ENCODE measurements at places on chromosomes 7 and 10.

DNA sequence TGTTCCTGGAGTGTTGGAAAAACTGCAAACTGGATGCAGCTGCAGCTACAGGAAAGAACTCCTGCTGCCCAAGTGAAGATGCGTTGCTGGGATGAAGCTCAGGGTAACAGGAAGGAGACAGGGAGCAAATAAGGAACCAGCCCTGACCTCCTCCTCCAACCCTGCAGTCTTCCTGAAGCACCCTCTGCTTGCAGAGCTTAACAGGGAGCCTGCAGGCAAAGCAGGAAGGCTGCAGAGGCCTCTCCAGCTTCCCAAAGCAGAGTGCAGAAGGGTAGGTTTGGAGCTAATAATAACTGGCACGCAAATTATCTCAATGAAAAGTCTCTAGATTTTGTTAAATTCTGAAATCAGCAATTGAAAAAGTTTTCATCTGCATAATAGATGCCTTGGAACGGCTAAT lies 92.5 kb downstream of the SORCS1 start:
- no peaks in the 10 kb centered on the region for H3K27me3 ChIP-seq
- no peak overlapping the region for H3K27ac ChIP-seq

- peaks cover 43% of the 10 kb centered on the region for H3K36me3 ChIP-seq
- DNase-seq, result no peak
- H3K4me3 ChIP-seq, result no peak overlapping the region
Observed at GRCh38 chr10:114856544-114857287, 35.1 kb downstream of the FHIP2A start.

- no peaks in the 10 kb centered on the region for H3K4me1 ChIP-seq
- no peak overlapping the region for H3K27ac ChIP-seq
- no peaks in the 10 kb centered on the region for H3K36me3 ChIP-seq
- DNase-seq, result no peak
Observed at GRCh38 chr7:79570903-79571302, 117.4 kb upstream of the MAGI2 start.

DNA sequence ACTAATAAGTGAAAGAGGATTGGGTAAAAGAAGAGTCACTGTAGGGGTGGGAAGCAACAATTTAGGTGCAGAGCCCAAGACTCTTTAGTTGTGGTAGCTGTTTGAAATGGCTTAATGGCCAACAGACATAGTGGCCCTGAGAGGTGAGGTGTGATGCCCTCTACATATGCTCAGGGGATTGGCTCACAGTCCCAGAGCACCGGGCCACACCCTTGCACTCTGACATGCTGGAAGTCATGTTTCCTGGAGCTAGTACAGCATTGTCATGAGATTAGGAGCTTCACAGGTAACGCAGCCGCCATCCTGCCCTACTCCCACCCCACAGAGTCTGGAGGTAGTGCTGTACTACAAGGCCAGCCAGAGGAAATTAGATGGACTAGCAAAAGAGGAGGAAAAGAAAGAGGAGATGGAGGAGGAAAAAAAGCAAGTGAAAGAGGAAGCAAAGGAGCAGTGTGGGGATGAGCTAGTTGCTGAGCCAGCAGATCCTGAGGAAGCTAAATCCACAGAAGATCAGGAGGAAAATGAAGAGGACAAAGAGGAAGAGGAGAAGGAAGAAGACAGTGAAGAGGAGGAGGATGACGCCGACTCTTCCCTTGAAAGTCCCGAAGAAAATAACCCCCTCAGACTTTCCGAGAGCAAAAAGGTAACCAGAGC lies 14.8 kb upstream of the FLNC start:
- H3K36me3 ChIP-seq, result no peaks in the 10 kb centered on the region
- H3K27ac ChIP-seq, result no peak overlapping the region
- peaks cover 3% of the 10 kb centered on the region for H3K27me3 ChIP-seq
- no peak overlapping the region for H3K4me3 ChIP-seq
- no peak for DNase-seq
- peaks cover 4% of the 10 kb centered on the region for H3K4me1 ChIP-seq

DNA sequence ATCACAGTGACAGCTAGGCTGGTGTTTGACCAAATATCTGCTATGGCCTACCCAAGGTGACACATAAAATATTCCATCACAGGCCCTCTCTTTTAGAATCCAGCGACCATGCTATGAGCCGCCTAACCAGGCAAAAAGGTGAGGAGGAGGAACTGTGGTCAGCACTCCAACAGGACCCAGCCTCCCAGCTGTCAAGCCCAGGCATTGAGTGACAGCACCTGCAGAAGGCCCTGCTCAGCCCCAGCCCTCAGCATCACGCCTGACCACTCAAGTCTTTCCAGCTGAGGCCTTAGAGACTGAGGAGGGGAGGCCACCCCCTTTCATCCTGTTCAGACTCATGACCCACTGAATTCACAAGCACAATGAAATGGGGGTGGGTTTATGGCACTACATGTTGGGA lies 43.0 kb downstream of the CXCL12 start:
- H3K27ac ChIP-seq, result no peak overlapping the region
- no peaks in the 10 kb centered on the region for H3K27me3 ChIP-seq
- H3K4me1 ChIP-seq, result no peaks in the 10 kb centered on the region

GRCh38 chr7:28596245-28596935 lies 184.1 kb downstream of the CREB5 start:
- H3K4me1 ChIP-seq, result peaks cover 30% of the 10 kb centered on the region
- peaks cover 2% of the 10 kb centered on the region for H3K36me3 ChIP-seq
- H3K27me3 ChIP-seq, result peaks cover 10% of the 10 kb centered on the region
- H3K27ac ChIP-seq, result no peak overlapping the region

DNA sequence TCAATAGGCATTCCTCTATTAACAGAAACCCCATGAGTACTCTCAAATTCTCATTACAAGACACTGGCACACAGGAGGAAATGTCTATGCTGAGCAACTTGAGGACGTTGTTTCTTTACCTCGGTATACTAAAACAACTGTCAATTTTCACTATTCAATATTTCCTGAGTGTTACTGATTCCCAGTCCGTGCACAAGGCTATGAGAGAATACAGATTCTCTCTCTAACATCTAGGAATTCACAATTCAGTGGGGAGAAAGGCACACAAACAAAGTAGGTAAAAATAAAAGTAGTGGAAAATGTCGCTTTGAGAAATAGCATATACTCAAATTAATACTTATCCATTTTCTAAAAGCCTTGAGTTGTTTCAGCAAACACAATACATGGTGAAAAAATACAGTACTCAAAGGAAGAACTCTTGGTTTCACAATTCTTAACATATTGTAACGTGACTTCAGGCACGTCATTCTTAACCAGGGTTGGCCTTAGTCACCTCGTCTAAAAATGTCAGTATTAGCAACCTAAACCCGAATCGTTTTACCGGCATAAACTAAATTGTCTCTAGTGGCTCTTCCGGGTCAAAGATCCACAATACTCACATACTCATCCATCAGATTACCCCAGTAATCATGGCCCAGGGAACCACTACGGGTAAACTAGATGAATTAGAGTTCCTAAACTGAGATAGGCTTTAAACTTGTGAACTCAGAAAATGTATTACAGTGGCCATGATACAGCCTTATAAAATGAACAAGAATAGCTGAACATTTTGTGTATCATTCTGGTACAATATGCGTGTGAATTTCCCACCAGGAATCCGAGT lies 1.5 kb downstream of the IPMK start:
- no peaks in the 10 kb centered on the region for H3K27me3 ChIP-seq
- H3K4me3 ChIP-seq, result peak overlapping the region; percentile 93

GRCh38 chr10:30736685-30737232 lies 107.2 kb upstream of the LYZL2 start:
- H3K4me3 ChIP-seq, result no peak overlapping the region
- H3K27ac ChIP-seq, result peak overlapping the region; percentile 17
- peaks cover 1% of the 10 kb centered on the region for H3K36me3 ChIP-seq
- peak; percentile 64 for DNase-seq
- H3K27me3 ChIP-seq, result no peaks in the 10 kb centered on the region

- peaks cover 39% of the 10 kb centered on the region for H3K36me3 ChIP-seq
- H3K4me1 ChIP-seq, result no peaks in the 10 kb centered on the region
- H3K27me3 ChIP-seq, result no peaks in the 10 kb centered on the region
- no peak overlapping the region for H3K4me3 ChIP-seq
Observed at GRCh38 chr10:112160834-112161233, 22.7 kb downstream of the GPAM start.

DNA sequence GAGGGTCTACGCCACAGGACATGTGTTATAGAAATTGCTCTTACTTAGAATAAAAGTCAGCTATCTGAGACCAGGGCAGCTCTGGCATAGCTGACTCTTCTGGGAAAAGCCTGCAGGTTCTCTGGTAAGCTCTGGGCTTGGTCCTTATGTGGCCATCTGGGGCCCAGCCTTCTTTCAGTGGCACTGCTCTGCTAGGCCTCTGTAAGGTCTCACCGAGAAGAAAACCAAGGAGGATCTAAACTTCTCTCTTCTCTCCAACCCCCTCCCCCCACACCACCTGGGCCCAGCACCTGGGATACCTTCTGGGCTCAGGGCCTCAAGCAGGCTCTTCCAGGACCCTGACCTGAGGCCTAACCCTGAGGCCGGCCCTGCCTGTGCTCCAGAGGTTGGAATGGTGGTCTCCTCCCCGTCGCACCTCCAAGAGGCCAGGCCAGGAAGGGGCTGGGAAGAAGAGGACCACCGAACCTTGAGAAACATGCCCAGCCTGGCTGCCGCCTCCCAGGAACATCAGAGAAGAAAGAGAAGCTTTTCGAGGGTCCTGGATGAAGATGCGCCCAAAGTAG lies 323.6 kb downstream of the GFRA1 start:
- no peaks in the 10 kb centered on the region for H3K4me1 ChIP-seq
- no peak overlapping the region for H3K4me3 ChIP-seq
- no peak for DNase-seq
- no peaks in the 10 kb centered on the region for H3K36me3 ChIP-seq
- no peaks in the 10 kb centered on the region for H3K27me3 ChIP-seq

- peaks cover 2% of the 10 kb centered on the region for H3K27me3 ChIP-seq
- peak overlapping the region; percentile 51 for H3K4me3 ChIP-seq
- H3K4me1 ChIP-seq, result peaks cover 8% of the 10 kb centered on the region
- no peaks in the 10 kb centered on the region for H3K36me3 ChIP-seq
- peak overlapping the region; percentile 9 for H3K27ac ChIP-seq
Observed at GRCh38 chr10:69630651-69631400, 779 bp downstream of the FAM241B start.

- no peaks in the 10 kb centered on the region for H3K27me3 ChIP-seq
- H3K36me3 ChIP-seq, result no peaks in the 10 kb centered on the region
- no peaks in the 10 kb centered on the region for H3K4me1 ChIP-seq
- DNase-seq, result no peak
- no peak overlapping the region for H3K4me3 ChIP-seq
Observed at GRCh38 chr7:39069031-39069430, 91.3 kb downstream of the POU6F2 start.

DNA sequence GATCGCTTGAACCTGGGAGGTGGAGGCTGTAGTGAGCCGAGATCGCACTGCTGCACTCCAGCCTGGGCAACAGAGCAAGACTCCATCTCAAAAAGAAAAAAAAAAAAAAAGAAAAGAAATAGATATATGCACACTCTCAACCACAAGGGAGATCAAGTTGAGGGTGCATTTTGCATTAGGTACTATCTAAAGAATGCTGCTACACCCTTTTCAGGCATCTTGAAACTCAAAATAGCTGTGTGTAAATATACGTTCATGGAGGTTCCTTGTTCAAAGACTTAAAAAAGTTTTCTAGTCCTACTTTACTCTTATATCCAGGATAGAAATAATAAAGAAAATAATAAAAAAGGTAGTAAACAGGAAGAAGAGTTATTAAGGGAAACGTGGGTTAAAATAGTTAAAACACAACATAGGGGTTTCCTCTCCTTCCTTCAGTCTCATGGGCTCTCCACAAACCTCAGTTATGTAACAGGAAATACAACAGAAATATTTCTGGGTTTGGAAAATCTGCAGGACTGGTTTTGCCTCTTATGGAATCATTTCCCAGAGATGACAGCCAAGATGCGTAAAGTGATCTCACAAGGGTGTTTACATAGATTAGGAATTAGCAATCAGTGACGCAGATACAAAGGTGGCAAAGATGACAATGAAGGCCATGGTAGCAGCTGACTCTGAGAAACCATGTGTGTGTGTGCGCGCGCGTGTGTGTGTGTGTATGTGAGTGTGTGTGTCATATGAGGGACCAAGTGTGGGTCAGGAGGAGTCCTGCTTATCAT lies 15.1 kb downstream of the STEAP4 start:
- H3K27me3 ChIP-seq, result peaks cover 2% of the 10 kb centered on the region
- no peak overlapping the region for H3K27ac ChIP-seq
- DNase-seq, result no peak
- H3K4me3 ChIP-seq, result no peak overlapping the region
- no peaks in the 10 kb centered on the region for H3K36me3 ChIP-seq

DNA sequence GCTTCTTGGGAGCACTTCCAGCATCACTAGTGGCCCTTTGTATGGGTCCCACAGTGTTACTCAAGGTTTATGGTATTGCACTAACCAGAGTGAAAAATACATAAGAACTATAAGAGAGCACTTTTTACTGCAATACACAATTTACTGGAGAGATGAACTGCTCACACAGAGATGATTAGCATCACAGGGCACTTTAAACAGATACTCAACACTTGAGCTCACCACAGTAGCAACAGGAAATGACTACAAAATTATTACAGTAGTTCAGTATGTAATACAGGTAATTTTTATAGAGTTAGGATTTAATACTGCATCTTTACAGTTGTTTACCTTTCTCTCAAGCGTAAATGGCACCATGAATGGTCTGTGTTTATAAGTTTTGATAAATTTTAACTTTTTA lies 68.2 kb upstream of the CDK1 start:
- H3K4me3 ChIP-seq, result no peak overlapping the region
- peaks cover 10% of the 10 kb centered on the region for H3K27me3 ChIP-seq

DNA sequence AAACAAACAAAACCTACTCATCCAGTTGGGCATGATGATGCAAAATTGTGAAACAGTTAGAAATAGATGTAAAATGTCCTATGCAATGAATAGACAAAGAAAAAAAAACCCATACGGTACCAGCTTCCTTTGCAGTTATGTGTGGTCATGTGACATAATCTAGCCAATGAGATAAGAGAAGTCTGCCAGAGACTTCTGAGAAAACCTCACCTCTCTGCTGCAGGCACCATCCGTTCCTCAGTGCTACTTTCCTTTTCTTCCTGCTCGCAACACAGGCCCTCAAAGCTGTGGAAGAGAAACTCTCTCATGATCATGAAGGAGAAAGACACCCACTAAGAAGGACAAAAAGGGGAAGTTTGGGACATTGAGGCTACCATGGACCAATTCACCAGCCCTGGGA lies 76.8 kb upstream of the CARD11 start:
- H3K36me3 ChIP-seq, result peaks cover 38% of the 10 kb centered on the region
- H3K4me3 ChIP-seq, result peak overlapping the region; percentile 28
- peak overlapping the region; percentile 73 for H3K27ac ChIP-seq
- DNase-seq, result peak; percentile 69
- H3K4me1 ChIP-seq, result peaks cover 62% of the 10 kb centered on the region
- H3K27me3 ChIP-seq, result peaks cover 2% of the 10 kb centered on the region
